NCI-H345 (cell line): ENCODE measurements at places on chromosomes 2 and 18.

DNA sequence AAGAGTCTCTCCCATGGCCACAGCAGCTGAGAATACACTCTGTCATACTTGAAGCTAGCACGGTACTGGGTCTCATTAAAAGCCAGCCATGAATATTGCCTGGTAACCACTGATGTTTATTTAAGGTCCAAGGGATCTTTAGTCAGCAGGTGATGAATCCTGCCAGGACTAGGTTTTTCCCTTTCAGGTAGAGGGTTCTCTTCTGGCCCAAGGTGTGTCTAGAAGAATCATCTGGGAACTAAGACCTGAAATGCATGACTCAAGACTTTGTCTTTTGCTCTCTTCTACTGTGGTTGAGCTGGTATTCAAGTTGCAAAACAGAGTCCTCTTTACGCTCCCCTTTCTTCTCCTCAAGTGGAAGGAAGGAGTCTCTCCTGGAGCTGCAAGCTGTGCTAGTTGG lies 400.5 kb upstream of the FSIP2 start:
- no peak for DNase-seq

- DNase-seq: no peak
Observed at GRCh38 chr2:10004401-10004800, 38.9 kb upstream of the KLF11 start.

- DNase-seq: no peak
Observed at GRCh38 chr2:54966837-54967236, 83.4 kb downstream of the RTN4 start.

DNA sequence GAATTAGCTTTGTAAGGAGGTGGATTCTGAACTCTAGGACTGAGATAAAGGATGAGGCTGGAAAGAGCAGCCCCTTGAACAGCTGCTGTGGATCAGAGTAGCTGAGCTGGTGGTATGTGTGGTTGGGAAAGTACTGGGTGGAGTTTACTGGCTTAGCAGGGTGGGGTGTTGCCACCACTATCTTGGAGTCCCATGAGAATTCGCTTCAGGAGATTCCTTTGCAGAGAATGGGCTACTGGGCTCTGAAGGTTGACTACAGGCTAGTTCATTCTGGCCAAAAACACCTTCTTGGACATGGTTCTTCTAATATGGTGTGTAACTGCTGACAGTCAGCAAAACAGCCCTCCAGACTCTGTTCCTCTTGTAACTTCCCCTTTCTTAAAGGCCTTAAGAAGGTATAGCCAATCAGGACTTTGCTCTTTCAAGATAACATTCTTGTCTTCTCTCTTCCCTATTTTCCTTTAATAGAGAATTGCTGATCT lies 52.7 kb downstream of the TET3 start:
- no peak for DNase-seq

DNA sequence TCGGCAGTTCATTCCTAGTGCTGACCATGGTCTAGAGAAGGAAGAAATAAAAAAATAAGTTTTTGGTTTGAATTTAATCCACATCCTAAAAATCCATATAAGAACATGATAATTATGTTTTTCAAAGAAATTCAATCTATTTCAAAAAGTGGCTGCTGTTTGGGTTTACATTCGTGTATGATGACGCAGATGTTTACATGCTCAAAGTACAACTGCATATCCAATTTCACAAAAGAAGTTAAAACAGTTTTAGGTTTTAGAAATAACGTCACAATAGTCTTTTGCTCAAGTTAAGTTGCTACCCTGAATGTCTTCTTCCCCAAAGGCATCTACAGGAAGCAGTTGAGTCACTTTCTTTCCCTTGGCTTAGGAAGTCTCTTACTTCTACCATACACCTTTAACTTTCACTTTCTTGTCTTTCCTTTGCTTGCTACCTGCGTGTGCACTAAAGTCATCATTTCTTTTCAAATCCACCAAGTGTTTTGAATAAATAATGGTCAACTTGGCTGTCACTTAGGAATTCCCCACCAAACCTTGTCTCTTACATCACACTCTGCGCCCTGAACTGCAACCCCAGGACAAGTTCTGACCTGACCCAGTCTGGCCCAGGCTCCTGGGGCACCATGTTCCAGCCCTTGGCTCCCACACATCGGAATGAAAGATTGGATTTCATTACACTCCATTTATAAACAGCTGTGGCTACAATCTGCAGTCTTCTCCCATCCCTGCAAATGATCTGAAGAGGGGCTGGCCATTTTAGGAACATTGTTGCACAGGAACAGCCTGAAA lies 28.4 kb downstream of the FAM237A start:
- DNase-seq: no peak
